ENCODE measurements at places on chromosomes 3 and 15.

DNA sequence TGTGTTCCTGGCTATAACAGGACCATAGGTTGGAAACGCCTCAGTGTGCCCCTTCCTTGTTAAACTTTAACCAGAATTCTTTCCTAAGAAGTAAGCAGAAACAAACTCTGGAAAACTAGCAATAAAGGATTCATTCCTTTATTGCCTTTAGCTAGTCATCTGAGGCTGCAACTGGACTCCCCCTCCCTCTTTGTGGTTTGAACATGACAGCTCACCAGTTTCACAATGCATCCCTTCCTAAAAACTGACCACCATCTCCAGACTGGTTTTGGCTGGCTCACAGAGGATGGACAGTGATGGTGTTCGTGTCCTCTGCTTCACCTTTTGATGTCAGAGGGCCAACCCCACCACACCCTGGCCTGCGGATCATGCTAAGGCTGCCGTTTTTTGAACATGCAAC, 27.9 kb upstream of the TGFBR2 start:
- DNase-seq = no peak

GRCh38 chr3:61323094-61323493, 71.8 kb upstream of the FHIT start:
- DNase-seq = no peak

DNA sequence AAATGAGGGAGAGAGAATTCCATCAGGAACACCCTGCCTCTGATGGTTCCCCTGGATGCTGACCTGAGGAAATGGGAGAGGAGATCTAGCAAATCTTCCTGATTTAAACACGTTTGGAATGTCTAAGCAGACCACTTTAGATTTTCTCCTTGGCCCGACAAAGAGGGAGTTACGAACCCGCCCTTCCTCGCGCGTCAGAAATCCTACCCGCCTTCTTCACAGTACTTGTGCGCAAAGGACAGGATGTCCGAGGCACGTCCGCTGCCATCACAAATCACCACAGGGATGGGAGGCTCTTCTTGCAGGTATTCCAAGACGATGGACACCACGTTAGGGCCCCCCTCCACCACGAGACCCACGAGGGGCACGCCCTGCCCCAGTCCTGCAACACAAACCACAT, 38.6 kb downstream of the TRPM1 start:
- DNase-seq = no peak

GRCh38 chr3:117139681-117140080, 430.1 kb downstream of the TUSC7 start:
- no peak for DNase-seq

- no peak for DNase-seq
Observed at GRCh38 chr15:51097553-51098330, 3.0 kb upstream of the TNFAIP8L3 start.

GRCh38 chr3:25683410-25683809, 18.7 kb upstream of the TOP2B start:
- no peak for DNase-seq

DNA sequence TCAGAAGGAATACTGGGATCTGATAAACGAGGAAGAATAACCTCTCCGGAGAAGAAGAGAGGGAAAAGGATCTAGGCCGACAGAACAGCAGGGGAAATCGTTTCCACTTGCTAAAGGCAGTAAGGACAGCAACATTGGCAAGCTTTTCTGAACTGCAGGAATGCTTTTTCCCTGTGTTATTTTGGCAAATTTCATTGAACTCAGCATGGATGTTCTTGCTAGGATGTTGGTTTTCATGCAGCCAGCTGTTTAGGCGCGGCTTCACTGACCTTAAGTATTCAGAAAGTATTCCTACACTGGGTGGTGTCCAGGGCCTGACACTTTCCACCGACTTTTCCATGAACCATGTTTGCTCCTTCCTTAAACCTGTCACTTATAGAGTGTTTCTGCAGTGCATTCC, 489.7 kb downstream of the CNTN3 start:
- DNase-seq = no peak

DNA sequence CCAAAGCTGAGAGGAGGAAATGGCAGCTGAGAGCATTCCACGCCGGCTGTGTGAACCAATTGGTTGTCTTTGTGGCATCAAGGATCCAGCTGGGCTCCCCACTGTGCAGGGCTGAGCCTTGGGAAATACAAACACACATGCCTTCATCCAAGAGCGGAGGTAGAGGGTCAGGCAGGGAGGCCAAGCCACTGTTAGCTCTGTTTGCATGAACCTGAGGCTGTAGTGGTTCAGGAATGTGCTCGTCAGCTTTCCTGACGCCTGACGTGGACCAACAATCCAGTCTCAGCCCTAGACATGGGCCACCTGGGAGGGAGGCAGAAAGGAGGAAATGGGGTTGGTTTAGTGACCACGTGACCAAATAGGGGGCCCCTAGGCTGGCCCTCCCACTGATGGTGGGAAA, 276.9 kb downstream of the TLE3 start:
- no peak for DNase-seq

DNA sequence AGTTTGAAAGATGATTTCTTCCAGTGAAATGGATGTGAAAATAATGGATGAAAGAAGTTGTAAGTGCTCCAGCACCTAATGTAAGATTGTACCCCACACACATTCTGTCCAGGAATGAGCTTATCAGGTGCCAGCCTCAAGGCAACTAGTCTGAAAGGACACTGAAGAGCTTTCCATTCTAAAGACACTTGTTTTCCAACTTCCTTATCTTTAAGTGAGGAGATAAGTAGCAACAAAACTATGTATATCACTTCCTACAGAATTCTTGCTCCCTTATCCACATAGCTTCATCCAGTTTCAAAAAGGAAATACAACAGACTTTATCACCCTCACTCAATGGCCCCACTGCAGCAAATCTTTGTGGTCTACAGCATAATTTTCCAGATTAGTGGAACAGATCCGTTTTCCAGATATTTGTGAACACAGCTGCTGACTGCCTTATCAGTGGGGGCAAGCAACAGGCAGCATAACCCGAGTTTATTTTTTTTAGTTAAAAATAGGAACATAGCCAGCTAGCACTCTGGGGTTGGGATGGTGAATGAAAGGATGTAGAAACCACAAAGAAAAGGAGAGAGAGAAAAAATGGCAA, 60.6 kb downstream of the CD200R1L start:
- no peak for DNase-seq

DNA sequence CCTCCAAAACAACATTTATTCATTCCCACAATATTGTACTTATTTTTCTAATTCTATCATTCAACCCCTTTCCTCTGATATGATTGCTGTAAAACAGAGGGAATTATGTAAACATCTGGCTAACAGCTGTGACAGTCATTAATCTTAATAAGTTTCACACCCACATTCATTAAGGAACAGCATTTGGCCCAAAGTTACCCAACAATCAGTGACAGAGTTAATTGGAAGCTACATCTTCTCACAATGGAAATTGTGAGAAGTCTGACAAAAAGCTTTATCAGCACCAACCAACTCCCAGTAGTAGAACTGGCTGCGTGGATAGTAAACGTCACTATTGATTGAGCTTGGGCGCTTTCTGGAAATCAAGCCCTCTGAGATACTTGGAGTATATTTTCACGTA, 165.8 kb upstream of the SLC24A5 start:
- no peak for DNase-seq

DNA sequence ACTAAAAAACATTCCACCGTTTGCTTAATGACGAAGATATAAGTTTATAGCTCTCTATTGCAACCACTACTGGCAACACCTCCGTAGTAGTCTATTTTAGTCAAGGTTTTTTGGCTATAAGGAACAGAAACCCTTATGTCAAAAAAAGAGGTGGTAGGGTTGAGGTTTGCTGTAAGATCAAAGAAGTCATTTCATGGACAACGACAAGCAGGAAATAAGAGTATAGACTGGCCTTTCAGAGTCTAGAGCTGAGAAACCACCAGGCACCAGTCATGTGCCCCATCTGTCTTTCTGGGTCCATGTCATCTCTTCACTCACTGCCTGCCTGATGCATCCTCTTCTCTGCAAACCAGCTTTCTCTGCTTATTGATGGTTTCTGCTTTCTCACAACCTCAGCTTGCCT, 42.7 kb downstream of the THBS1 start:
- peak; percentile 62 for DNase-seq

- DNase-seq = no peak
Observed at GRCh38 chr15:88658972-88659931, 20.4 kb downstream of the ISG20 start.

DNA sequence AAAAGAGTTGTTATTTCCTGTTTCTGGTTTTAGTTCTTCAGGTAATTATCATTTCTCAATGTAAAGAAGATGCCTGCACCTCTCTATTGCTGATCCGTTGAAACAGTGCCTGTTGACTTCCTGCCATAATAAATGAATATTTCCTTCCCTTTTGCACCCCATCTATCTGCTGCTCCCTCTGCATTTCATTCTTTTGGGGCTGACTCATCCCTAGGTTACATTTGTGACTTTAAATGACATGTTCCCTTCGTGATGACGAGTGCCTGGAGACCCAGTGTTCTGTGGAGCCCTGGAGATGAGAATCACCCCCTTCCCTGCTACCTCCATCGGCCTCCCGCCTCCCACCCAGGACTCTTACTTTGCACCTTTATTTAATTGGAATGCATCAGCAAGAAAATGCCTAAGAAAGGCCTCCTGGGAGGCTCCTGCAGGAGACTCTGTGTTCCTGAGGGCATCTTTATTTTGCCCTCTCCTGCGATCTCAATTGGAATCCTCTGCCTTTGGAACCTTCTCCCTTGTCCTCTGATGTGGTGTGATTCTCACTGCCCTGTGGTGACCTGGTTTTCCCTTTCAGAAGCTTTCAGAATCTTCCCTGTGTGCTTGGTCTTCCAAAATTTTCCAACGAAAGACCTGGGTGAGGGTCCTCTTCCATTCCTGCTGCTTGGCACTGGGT, 13.7 kb downstream of the LRRK1 start:
- no peak for DNase-seq

GRCh38 chr3:159813822-159814531, 174.7 kb upstream of the IL12A start:
- no peak for DNase-seq

DNA sequence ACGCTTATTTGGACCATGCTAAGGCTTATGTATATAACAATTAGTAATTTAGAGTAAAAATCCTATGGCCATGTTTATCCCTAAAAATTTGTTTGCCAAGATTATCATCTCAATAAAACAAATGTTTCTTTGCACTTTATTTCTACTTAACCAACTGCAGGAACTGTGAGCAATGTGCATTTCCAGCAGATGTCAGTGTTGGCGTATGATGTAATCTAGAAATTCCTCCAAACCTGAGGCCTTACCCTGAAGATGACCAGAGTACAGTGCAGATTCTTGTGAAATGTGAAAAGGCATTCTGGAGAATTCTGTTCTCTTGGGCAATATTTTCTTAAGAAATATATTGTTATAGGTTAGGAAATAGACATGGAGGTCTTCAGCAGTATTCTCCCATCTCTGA, 205.9 kb downstream of the MBNL1 start:
- no peak for DNase-seq

DNA sequence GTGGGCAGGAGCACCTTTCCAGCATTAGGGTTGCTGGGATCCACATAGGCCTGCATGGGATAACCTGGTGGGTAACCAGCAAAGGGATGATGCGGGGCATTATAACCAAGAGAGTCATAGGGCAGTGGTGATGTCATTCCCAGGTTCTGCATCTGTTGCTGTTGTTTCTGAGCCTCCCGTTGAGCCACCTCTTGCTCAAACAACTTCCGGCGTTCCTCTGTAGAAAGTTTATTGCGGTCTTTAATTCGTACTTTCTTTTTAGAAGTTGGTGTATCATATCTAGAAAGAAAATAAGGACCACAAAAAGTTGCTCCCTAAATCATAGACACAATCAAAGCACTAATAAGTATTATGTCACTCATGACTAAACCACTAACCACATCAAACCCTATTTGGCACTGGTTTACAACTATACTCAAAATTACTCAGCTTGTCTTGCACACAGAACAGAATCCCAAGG, 77.8 kb downstream of the NBEAL2 start:
- DNase-seq = peak; percentile 63

GRCh38 chr15:76011627-76012551, at the start of gene NRG4:
NRG4 (minus strand) TSS chr15:76012424; CDS start chr15:76011230, 1,194 bp downstream.
- no peak for DNase-seq

DNA sequence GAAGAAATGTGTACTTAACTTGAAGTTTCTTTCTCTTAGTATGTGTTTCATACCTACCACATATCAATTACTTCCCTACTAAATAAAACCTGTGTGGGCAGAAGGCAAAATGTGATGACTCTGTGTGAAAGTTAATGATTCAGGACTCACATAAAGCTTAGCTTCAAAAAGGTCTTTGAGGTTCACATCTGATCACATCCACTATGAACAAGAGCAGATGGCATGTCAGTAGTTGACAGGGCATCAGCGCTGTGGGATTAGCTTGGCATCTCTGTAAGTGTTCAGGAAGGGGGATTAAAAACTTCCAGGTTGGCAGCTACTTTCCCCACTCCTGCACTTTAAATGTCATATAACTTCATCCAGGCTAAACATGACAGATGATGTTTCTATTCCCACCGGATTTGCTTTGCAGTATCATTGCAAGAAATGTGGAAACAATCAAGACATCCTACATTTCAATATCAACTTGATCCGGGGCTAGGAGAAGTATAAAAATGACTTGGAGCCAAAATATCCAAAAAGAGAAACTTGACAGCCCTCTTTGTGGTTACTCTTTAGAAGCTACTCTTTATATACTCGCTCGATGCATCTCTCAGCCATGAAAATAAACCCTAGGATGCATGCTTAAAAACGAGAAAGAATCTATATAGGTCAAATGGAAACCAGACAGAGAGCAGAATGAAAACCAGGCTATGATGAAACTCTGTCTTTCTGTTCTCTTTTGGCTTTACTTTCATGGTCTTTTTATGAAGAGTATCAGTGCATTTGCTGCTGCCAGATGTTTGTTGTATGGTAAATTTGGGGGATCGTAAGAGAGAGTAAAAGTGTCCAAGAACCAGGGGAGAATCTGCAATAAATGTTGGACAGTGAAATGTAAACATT, 273.1 kb upstream of the ALCAM start:
- no peak for DNase-seq

- peak; percentile 5 for DNase-seq
Observed at GRCh38 chr3:36729204-36730056, 34.9 kb downstream of the DCLK3 start.

- no peak for DNase-seq
Observed at GRCh38 chr15:36688310-36689011, 109.0 kb downstream of the CDIN1 start.

- no peak for DNase-seq
Observed at GRCh38 chr15:78629031-78629715, 8.4 kb upstream of the CHRNA3 start.

GRCh38 chr3:117600666-117601065, 891.1 kb downstream of the TUSC7 start:
- DNase-seq = no peak

GRCh38 chr15:38163658-38164057, 89.0 kb upstream of the SPRED1 start:
- DNase-seq = no peak

- no peak for DNase-seq
Observed at GRCh38 chr3:25818335-25818734, 28.4 kb downstream of the OXSM start.

- no peak for DNase-seq
Observed at GRCh38 chr3:178404961-178405360, 131.3 kb upstream of the KCNMB2 start.

GRCh38 chr15:75663931-75664421, 16.3 kb downstream of the SNX33 start:
- no peak for DNase-seq
